ENCODE measurements at places on chromosomes 4 and X. TPM values are rescaled to one million over a fixed set of nuclear protein-coding genes. Genes with fewer than 3 reads are reported as not detected.

NXF3 gene
- not detected for total RNA-seq

DNA sequence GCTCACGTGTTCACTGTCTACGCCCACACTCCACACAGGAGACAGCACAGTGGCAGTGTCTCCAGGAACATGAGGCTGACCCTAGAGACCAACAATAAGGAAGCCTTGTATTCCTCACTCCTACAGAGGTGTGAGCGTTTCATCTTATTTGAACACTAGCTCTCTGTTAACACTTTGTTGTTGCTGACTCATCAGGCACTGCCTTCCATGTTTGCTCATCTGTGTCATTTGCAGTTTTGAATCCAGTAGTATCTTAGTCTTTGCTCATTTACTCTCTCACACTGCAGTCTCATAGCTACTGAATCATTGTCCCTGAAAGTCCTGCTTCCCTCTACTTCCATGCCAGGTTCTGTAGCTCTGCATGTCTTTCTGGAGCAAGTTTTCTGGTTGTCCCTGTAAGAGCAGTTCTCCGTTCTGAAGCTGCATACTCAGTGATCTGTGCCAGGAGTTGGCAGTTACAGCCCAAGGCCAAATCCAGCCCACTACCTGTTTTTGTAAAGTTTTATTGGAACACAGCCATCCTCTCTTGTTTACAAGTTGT, 80.3 kb upstream of the DCLK2 start:
- no peak for ATAC-seq

GRCh38 chrX:10482261-10482660, 138.1 kb downstream of the MID1 start:
- ATAC-seq: no peak

C4orf36 gene
- total RNA-seq: not detected

DNA sequence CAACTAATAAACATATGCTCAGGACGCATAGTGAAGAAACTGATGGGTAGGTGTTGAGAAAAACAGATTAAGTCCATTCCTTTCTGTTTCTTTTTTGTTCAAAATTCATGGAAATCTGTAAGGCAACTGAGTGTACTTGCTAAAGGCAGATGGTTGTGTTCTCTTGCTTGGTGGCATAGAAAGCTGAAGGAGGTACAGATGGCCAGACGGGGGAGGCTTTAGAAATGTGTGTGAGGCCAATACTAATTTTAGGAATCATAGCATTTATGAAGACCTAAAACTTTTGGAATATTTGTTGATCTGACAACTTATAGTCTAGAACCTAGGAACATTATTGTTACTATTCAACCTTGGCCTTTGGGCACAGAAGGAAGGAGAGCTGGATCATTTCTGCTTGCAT, 56.8 kb upstream of the EMCN start:
- no peak for ATAC-seq

SPANXA2 gene
- not detected for total RNA-seq

- no peak for ATAC-seq
Measured at GRCh38 chr4:52658641-52659000, 480 bp downstream of the USP46 start.

DNA sequence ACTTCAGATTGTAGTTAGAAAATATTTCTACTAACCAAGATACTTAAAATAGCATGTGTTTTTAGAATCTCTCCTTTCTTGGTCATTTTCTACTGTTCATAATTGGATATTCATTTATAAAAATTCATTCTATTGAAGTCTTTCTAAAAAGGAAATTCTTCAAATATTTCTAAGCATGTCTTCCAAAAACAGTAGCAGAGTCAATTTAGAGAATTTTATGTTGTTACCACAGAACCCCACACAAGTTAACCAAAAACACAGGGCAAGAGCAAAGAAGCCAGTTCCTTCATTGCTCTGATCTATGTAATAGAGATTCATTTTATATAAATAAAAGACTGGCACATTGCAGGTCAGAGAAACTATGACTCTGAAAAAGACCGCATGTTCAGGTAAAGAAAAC, 345.1 kb upstream of the PITX2 start:
- ATAC-seq: no peak

- ATAC-seq: peak; percentile 19
Measured at GRCh38 chr4:105472871-105473323, 965 bp downstream of the PPA2 start.

DNA sequence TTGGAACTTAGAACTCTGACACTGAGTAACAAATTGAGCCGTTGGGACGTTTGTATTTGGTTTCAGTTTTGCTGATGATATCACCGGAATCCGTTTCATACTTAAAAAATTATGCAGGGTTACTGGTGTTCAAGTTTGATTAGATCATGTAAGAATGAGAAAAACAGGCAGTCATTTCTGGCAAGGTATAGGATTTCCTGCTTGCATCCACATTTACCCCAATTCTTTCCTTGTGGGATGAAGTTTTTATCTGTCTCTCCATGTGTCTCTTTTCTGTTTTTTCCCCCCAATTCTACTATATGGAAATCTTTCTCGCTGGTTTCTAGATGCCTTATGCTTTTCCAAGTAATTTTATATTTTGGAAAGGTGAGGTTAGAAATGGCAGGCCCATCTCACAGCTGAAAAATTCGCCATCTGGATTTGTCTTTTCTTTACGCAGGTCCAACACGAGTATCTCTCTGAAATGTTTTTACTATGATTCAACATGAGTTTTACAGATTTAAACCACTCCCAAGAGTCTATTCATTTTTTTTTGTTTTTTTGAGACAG, 197.9 kb downstream of the SHOX start:
- ATAC-seq: no peak

DNA sequence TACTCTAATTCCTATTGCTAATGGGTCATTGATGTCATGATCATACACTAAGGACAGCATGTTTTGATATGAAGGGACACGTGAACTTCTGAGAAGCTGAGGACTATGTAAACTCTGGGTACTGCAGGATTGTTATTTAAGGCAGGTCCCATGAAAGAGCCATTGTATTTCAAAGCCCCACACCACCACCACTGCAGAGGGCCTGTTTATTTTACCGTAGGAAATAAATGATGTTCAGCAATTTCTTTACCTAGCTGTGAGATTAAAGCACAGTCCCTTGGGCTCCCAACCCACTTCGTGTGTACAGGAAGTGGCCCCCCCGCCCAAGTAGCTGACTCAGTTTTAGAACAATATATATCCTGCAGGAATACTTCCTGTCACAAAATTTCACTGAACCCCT, 89.8 kb upstream of the ACSL4 start:
- ATAC-seq: no peak

GRCh38 chrX:133609166-133609565, 193.9 kb upstream of the GPC4 start:
- no peak for ATAC-seq

DNA sequence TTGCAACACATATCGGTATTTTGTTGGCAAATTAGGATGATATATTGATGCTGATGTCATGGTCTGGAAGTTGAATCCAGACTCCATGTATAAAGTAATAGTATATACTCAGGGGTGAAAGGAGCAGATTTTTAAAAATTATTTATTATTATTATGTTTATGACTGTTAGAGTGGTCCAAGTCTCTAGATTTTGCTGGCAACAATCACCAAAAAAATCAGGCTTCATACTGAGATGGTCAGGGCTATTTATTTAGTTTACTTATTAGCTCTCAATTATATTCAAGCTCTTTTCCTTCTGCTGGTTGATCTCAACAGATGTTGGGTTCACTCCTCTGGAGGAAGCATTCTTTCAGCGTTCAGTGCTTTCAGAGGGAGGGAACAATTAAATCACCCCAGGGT, 73.9 kb upstream of the VCX3B start:
- no peak for ATAC-seq

ADH1C gene
- 6.6 TPM for total RNA-seq

DNA sequence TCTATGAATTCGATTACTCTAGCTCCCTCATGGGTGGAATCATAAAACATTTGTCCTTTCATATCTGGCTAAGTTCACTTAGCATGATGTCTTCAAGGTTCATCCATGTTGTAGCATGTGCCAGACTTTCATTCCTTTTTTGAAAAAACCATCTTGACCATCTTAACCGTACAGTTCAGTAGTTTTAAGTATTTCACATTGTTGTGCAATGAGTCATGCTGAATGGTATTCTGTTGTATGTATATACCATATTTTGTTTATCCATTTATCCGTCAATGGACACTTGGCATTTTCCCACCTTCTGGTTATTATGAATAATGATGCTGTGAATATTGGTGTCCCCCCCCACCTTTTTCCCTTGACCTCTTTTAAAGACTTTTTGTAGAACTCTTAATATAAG, 72.4 kb upstream of the TLR2 start:
- ATAC-seq: no peak

DNA sequence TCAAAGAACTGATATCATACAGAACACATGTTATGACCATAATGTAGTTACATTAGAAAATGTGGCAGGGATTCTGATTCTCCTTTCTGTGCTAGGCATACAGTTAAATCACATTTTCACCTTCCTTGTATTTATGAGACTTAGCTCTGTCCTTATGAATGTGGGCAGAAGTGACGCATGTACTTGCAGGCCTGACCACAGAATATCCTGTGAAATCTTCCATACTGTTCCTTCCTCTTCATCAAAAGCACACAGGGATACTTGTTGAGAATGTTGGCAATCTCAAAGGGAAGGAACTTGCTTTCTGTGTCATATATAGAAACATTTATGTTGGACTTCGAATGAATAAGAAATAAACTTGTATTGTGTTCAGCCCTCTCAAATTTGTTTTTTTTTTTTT, 17.2 kb upstream of the MYOZ2 start:
- ATAC-seq: peak; percentile 65

DNA sequence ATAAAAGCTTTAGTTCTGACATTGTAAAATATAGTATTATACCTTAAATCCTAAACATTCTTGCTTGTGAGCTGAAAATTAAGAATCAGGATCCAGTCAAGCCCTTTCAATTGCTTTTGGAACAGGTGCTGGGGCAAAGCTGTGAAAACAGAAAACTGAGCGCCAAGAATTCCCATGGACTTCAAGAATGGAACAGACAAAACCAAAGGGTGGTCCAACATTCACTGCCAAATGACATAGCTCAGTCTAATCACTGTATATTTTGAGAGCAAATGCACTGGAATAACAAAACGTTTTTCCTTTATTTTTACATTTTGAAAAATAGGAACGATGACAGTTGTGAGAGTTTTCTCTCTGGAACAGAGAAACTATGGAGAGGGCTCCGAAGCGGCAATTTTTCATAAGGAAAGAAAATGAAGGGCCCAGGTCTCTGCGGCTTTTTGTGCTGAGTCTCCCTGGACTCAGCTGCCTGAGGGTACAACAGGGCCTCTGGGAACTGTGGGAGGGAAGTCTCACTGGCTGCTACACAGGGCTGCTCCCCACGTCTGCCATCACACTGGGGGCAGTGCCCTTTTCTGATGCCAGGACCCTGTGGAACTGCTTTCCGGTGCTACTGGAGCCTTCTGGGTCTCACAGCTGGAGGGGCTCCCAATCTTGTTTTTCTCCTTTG, 56.0 kb upstream of the BMPR1B start:
- no peak for ATAC-seq

RADX gene
- total RNA-seq: 0.62 TPM

GRCh38 chr4:189117426-189117825, 823.2 kb upstream of the FRG1 start:
- ATAC-seq: no peak

NEIL3 gene
- not detected for total RNA-seq

FRAS1 gene
- total RNA-seq: 11.7 TPM

DNA sequence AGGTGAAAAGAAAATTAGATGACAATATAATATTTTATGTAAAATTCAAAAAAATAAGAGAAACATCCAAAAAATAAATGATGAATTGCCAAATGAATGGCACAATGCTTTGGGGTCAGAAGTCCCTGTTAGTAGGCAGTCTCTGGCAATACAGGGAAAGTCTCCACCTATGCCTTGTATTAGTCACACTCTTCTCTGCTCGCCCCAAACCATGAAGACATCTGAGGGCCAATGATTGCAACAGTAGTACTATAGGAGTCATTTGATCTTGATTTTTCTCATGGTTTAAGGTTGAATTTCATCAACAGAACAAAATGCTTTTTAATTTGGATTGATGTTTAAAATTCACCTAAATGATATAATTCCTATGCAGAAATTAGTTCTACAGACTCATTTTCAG, 3.9 kb upstream of the PRSS12 start:
- no peak for ATAC-seq

UGT2B17 gene
- total RNA-seq: not detected

GRCh38 chr4:82623121-82623683, 61.4 kb upstream of the TMEM150C start:
- ATAC-seq: no peak

C4orf50 gene
- total RNA-seq: 0.25 TPM

CNKSR2 gene
- 26.5 TPM for total RNA-seq

DNA sequence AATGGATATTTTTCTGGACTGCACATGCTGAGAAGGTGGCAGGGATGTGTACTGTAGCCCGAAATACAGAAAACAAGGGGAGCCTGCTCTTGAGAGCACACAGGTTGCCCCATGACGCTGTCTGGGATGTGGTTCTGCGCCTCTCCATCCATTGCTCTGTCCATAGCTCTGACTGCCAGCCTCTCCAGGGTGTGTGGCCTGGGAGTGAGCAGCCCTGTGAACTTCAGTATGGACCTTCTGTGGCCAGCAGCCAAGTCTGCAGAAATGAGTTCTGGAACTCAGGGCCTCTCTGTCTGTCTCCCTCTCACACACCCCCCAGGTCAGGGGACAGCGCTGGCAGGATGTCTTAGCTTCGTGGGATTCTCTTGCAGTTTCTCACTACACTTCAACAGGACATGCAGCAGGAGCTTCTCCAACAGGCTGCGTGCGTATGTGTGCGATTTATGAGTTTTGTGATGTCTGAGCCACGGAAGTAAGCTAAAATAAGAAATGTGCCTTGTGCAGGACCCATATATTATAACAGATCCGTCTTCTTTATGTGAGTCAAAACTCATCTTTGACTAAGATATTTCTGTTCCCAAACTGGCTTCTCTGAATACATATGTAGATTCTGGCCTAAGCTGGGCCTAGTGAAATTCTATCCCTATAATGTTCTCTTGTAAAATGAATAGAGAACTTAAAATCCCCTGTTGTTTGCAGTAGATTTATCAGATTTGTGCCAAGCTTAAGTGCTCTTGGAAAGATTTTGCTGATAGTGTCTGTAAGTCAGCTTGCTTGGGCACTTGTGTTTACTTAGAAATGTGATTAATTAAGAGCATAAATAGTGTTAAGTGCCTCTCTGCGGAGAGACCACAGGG, 40.0 kb downstream of the PROM1 start:
- ATAC-seq: no peak

GRCh38 chr4:12545812-12546211, 938.3 kb downstream of the RAB28 start:
- no peak for ATAC-seq

- ATAC-seq: no peak
Measured at GRCh38 chr4:53547983-53548382, 43.3 kb downstream of the LNX1 start.

DNA sequence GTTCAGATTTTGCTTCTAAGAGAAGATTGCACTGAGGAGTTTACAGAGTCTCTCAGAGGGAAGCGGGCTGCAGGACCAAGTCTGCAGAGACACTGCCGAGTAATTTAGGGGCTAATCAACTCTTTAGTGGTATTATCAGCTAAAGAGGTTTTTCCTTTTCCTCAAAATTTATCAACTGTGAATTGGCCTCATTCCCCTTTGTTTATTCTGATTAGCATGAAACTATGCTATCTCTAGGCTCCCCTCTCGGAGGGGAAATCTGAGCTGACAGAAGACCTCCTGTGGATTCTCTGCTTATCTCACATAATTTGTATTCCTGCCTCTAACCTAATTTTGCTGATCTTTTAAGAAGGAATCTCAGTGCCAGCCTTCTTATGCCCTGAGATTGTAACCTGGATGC, 201.0 kb downstream of the DCTD start:
- ATAC-seq: no peak

All from gastroesophageal sphincter (tissue), 4 donors.